ENCODE measurements at places on chromosomes 2 and 18. TPM values are rescaled to one million over a fixed set of nuclear protein-coding genes. Genes with fewer than 3 reads are reported as not detected.

The EVX2 gene
- not detected for total RNA-seq

The IL36RN gene
- total RNA-seq = not detected

The MTCL1 gene
- total RNA-seq = 39.6 TPM

The GRHL1 gene
- total RNA-seq = 0.57 TPM

The AQP12A gene
- total RNA-seq = not detected

The DSG2 gene
- 51.7 TPM for total RNA-seq
